ENCODE measurements at places on chromosomes 4 and X. TPM values are rescaled to one million over a fixed set of nuclear protein-coding genes. Genes with fewer than 3 reads are reported as not detected.

DNA sequence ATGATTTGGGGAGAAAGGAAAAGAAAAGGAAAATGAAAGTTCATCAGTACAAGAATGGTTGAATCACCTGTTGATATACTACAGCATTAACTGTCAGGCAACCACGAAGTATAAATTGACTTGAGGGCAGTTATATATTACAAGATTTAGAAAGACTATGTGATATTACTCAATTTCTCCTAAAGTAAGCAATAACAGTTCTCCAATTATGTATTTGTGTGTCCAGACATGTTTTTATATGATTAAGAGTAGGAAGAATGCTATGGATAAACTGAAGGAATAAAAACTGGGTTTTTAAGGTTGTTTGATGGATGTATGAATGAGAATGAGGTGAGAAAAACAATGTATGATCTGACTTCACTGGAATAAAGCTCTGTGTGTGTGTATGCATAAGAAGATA, 2234.4 kb downstream of the ARAP2 start:
- no peak for DNase-seq

DNA sequence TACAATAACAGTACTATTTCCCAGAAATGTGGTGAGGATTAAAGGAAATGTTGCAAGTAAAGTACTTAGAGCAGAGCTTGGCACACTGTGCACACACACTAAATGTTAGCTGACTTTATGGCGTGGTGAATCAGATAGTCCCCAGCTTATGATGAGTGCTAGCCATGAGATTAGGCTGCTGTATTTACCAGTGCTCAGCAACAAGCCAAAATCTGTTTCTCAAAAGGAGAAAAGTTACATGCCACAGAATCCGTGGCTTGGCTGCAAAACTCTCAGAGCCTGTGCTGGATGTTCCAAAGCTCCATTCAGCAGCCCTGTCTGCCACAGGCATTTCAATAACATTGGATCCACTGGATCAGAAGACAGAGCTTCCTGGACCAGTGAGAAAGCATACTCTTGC, 12.8 kb upstream of the STBD1 start:
- DNase-seq = no peak

DNA sequence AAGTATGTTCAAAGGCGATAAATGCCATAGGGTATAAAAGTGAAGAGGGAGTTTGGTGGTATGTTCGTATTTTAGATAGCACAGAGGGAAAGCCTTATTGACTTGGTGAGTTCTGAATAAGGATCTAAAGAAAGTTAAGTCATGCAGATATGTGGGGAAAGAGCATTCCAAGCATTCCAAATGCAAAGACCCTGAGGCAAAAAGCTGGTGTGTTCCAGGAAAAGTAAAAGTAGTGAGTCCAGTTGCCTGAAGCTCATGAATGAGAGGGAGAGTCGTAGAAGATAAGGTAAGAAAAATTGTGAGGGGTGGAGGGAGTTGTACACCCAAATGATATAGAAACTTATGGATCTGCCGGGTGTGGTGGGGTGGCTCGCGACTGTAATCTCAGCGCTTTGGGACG, 426.7 kb downstream of the RPA4 start:
- DNase-seq = no peak

- DNase-seq = no peak
Measured at GRCh38 chrX:136623396-136623795, 24.6 kb upstream of the CD40LG start.

DNA sequence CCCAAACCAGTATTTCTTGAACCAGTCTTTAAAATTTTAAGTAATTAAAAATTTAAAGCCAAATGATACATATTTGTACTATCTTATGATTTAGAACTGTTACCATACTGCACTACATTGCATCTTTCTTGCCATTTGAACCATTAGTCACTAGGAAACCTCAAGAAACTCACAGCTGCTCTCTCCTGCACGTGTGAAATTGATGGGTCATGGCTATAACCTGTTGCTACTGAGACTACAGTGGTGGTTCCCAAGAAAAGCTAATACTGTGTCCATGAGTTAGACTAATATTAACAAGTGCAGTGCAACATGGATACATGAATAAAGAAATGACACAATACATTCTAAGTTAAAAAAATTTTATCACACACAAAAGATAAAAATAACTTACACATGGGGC, 88.4 kb downstream of the PDE5A start:
- no peak for DNase-seq

- DNase-seq = no peak
Measured at GRCh38 chr4:118957722-118958445, 69.2 kb downstream of the SYNPO2 start.

Gene ITIH6
- total RNA-seq = 0.05 TPM

Gene GUCY1B1
- 6.7 TPM for total RNA-seq

Measured in neural crest cell (in vitro differentiated cells).